Activated naive CD4-positive, alpha-beta T cell treated with Interleukin-2 at 50 U/mL for 16 hours (primary cell): ENCODE measurements at places on chromosomes 1 and 21.

DNA sequence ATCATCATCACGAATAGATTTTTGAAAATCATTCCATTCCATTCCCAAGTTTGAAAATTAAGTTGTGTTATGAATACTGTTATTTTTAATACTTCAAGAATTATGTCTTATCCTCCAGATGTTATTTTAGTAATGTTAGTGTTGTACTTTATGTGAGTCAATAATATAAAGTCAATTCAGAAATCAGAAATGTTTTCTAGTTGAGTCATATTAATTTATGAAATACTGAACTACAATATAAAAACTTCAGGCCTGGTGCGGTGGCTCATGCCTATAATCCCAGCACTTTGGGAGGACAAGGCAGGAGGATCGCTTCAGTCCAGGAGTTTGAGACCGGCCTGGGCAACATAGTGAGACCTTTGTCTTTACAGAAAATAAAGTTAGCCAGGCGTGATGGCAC lies 38.4 kb upstream of the GPR25 start:
- DNase-seq = no peak

- DNase-seq = no peak
Observed at GRCh38 chr1:61316493-61316892, 234.1 kb downstream of the NFIA start.

- DNase-seq = no peak
Observed at GRCh38 chr21:32562426-32562825, 22.9 kb downstream of the TCP10L start.

DNA sequence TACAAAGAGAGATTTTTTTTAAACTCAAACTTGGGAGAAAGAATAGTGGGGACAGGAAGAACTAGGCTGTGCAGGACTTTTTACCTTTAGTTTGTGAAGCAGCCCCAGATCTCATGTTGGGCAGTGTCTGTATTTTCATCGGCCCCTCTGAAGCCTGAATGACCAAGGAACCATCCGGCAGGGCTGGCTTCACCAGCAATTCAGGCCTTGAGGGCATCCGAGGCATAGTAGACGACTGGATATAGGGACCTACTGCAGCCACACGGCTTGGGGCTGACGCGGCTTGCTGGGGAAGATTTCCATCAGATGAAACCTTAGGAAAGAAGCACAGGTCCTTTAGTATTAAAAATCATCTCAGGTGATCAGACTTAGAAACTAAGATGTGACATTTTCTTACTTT lies 43.7 kb downstream of the TP53BP2 start:
- DNase-seq = no peak

- no peak for DNase-seq
Observed at GRCh38 chr21:39181205-39181818, 1.9 kb downstream of the PSMG1 start.

DNA sequence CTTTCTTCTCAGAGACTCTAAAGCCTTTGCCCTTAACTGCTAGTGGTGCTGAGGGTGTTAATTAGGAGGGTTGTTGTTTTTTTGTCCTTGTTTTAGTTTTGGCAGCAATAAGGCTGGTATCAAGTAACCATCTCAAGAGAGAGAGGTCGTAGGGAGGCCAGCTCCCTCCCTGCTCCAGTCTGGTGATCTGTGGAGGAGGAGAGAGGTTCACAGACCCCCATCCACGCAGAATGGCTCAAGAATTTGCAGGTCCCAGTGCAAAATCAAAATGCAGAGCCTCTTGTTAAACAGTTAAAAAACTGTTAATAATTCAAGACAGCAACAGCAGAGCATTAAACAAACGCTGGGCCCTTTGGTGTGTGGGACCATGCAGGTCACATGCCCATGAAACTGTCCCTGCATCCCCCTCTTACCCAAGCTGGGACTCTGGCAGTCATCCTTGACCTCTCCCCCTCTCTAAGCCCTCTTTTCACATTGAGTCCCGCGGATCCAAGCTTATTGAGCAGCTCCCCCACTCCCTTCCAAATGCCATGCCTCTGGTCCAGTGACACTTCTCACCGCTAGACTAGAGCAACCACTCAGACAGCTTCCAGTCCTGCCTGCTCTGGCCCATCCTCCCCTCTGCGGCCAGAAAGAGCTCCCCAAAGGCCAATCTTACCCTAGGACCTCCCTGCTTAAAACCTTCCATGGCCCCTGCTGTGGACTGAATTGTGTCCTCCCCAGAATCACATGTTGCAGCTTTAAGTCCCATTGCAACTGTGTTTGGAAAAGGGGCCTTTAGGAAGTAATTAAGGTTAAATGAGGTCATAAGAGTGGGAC lies 47.7 kb upstream of the RPL11 start:
- no peak for DNase-seq

GRCh38 chr1:86016076-86016759 lies 140.4 kb downstream of the COL24A1 start:
- DNase-seq = no peak

DNA sequence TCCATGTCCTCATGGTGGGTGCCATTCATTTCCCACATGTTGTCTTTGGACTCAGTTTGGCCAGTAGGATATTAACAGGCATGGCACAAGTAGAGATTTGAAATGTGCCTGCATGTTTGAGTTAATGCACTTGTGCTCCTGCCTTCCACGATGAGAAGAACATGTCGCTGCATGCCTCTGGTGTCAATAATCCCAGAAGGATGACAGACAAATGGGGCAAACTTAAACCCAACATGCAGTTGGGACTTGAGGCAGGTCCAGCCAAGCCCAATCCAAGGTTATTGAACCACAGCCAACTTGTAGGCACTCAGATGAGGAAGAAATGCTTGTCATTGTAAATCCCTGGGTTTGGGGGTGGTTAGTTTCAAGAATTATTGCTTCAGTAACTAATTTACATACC lies 174.6 kb downstream of the TRIM33 start:
- DNase-seq = no peak

GRCh38 chr1:197200272-197200899 lies 53.9 kb upstream of the ASPM start:
- no peak for DNase-seq

DNA sequence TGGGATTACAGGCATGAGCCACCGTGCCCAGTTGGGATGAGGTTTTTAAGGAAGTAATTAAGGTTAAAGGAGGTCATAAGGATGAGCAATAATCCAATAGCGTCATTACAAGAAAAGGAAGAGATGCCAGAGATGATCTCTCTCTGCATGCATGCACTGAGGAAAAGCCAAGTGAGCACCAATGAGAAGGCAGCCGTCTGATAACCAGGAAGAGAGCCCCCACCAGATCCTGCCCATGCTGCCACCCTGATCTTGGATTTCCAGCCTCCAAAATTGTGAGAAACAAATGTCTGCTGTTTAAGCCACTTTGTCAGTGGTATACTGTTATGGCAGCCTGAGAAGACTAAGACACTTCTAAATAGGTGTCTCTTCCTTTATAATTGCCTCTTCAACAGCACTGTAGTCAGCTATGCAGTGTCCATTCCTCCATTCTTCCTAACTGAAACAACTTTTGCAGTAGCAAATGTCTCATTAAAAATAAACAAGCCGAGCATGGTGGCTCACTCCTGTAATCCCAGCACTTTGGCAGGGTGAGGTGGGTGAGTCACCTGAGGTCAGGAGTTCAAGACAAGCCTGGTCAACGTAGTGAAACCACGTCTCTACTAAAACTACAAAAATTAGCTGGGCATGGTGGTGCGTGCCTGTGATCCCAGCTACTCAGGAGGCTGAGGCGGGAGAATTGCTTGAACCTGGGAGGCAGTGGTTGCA lies 216.2 kb upstream of the RUNX1 start:
- DNase-seq = no peak

GRCh38 chr1:243732637-243733036 lies 117.4 kb downstream of the AKT3 start:
- DNase-seq = no peak

DNA sequence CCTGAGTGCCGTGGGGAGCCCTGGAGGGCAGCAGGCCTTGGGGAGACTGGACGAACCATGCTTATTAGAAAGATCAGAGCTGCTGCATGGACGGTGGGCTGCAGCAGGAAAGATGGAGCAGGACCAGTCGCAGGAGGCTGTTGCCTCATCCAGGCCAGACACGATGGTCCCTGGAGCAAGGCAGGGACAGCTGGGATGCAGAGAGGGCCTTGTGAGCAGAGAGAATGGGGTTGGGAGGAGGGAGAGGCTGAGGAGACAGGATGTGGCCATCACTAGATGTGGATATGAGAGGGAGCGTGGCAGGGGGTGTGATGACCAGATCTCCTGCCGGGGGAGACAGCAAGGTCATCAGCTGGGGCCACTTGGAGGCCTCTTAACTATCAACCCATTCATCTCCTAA lies 727.6 kb downstream of the PTPRU start:
- no peak for DNase-seq

DNA sequence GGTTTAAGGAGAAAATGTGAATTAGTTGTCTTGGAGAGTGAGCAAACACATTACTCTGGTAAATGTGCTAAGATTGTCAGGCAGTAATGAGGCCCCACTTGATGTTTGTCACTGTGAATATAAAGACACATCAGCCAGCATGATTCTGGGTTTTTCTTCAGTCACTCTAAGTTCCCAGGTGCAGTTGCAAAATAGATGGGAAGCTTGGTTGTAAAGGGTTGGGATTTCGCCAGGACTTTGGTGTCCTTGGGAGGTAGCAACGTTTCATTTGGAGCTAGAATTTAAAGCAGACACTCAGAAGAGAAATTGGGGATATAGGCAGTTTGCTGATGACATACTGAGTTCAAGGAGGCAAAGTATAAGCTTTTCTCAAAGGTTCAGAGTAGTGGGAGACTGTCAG lies 154.3 kb downstream of the MAST2 start:
- no peak for DNase-seq

DNA sequence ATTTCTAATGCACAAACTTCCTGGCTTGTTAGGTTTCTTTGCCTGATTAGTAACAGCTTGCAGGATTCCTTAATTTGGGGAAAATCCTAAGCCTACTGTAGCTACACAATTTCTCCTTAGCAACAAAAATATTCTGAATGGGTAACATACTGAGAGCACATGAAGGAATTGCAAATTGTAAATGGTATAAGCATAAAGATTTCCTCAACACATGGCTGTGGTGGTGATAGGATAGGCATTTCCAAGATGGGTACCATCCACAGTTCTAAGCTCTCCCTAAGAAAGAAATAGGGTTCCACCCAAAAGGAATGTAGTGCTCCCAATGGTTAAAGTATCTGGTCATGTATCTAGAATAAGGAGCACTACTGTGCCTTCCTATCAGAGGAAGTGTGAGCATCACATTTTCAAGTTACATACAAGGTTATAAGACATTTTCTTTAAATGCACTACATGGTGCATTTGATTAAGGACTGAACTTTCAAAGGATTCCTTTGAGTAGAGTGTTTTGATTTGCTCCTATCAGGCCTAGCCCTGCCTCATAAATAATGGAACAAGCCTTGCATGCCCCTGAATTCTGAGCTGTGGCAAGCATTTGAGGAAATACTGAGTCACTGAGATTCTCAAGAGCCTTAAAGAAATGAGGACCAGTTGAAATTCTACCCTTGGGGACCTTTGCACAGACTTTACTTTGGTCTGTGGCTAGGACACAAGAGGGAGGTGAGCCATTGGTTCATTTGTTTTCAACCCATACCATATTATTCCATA lies 286.4 kb downstream of the PTBP2 start:
- no peak for DNase-seq

- DNase-seq = no peak
Observed at GRCh38 chr1:69737527-69738185, 169.9 kb downstream of the LRRC7 start.

- no peak for DNase-seq
Observed at GRCh38 chr1:204495777-204496176, 1.2 kb upstream of the PIK3C2B start.

DNA sequence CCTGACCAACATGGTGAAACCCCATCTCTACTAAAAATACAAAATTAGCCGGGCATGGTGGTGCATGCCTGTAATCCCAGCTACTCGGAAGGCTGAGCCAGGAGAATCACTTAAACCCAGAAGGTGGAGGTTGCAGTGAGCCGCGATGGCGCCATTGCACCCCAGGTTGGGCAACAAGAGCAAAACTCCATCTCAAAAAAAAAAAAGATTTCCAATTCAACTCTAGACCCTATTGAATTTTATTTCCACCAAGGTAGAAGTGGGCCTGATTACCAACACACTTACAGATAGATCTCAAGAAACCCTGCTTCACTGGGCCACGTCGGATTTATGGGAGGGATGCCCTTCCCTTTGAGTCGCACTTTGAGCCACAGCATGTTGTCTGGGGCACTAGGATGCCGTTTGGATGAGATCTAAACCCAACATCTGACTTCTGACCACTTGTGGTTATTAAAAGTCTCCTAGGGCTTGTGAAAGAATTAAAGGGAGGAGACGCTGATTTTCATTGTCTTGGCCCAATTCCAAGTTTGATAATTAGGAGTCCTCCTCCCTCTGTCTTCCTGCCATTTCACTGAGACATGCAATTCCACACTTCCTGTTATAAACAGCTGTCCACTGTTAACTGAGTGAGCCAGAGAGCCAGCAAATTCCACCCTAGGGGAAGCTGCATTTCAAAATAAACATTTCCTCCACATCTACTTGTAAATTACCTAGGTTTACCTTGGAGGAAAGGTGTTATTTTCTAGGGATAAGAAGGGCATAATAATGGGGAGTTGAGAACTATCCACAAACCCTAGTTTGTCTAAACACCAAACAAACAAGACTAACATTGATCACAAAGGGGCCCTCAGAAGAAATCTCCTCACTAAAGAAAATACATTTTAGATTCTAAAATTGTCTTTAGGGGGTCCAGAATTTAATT lies 5.2 kb upstream of the RERE start:
- no peak for DNase-seq

- DNase-seq = no peak
Observed at GRCh38 chr1:54331843-54332463, 74.2 kb downstream of the SSBP3 start.

DNA sequence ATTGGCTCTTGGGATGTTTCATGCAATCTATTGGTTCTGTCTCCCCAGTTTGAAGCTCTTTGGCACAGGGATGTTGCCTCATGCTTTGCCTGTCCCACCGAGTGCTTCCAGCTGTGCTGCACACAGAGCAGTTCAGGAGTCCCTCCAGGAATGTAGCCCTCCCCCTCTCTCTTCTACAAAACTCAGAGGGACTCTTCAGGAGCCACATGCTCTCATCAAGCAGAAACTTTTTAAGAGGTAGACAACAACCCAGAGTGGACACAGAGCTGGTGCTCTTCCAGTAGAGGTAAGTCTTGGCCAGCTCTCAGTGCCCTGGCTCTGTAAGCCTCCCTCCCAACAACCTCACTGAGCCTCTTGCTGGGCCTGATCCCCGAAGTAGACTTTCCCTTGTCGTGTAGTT lies 11.6 kb upstream of the ZNF697 start:
- DNase-seq = no peak

- no peak for DNase-seq
Observed at GRCh38 chr1:34101151-34101550, 63.9 kb downstream of the CSMD2 start.

DNA sequence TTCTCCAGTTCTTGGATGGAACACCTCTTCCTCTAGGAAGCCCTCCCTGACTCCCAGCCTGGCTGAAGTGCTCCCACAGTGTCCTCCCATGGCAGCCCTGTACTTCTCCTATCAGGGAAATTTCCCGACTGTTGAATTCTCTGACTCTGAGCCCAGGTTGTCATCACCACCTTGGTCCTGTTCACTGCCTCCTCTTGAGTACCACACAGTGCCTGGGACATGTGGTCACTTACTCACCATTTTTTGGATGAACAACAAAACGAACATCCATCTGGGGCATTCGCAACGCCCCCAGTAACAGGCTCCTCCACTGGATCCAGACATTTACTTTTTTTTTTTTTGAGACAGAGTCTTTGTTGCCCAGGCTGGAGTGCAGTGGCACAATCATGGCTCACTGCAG lies 37.4 kb downstream of the CHD5 start:
- no peak for DNase-seq
